Thymus (tissue), 14 donors: ENCODE measurements at places on chromosomes 13 and 19.

DNA sequence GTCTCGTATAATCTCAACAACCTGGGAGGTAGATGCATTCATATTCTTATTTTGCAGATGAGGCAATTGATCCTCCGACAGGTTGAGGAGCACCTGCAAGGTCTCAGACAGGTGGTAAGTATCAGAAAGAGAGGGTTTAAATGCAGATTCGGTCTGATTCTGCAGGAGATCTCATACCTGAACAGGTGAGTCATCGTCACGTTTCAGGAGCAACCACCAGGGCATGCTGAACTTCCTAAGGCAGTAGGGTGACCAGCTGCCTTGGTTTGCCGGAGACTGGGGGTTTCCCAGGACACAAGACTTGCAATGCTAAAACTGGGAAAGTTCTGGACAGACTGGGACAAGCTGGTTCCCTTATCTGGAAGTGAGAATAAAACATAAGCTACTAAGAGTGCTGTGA, 68.8 kb upstream of the TSHZ3 start:
- DNase-seq, result no peak

- DNase-seq, result no peak
These were observed 154.9 kb upstream of the KLF12 start for GRCh38 chr13:74289107-74289506.

DNA sequence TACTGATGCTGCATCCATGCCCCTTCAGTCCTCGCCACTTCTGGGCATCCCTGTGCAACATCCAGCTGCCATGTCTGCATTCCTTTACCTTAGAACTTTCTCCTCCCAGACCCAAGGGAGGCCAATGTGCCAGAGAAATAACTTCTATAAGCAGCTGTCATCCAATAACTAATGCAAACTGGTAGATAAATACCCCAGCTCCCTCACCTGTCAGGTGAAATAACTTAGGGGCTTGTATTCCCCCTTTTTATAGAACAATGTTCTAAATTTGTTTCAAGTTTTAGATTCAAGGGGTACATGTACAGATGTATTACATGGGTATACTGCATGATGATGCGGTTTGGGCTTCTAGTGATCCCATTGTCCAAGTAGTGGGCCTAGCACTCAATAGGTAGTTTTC, 880.1 kb downstream of the UQCRFS1 start:
- DNase-seq, result no peak

GRCh38 chr19:43605875-43606568, 5.9 kb upstream of the SRRM5 start:
- DNase-seq, result no peak

- no peak for DNase-seq
These were observed 60.7 kb downstream of the ZNF429 start for GRCh38 chr19:21566073-21566472.

GRCh38 chr19:3210347-3211017, 14.0 kb upstream of the CELF5 start:
- no peak for DNase-seq

DNA sequence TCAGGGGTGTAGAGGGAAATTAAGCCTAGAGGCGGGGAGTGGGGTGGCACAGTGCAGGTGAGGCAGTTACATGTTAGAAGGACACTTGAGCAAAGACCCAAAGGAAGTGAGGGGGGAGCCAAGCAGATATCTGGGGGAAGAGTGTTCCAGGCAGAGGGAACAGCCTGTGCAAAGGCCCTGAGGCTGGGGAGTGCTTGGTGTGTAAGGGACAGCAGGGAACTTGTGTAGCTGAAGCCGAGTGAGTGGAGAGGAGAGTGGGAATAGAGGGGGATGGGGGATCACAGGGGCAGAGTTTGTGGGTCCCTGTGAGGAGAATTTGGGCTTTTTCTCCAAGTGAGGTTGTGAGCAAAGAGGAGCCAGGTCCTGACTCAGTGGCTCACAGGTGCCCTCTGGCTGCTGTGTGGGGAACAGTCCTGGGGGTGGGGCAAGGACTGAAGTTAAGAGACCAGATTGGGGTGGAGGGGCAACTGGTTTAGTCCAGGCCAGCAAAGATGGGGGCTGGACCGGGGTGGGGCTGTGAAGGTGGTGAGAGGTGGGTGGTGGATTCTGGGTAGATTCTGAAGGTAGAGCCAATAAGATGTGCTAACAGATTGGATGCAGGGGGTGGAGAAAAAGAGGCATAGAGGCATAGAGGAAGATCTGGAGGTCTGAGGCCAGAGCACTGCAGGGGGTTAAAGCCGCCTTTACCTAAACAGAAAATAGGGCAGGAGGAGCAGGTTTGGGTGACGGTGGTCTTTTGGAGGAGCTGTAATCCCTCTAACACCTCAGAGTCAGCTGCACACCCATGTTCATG, 75.3 kb downstream of the CACNA1A start:
- DNase-seq, result no peak

- no peak for DNase-seq
These were observed 16.3 kb downstream of the DCUN1D2 start for GRCh38 chr13:113474179-113474578.

- no peak for DNase-seq
These were observed 70.4 kb downstream of the CEBPG start for GRCh38 chr19:33443638-33444561.

GRCh38 chr13:89738072-89738471, 1609.4 kb upstream of the MIR17HG start:
- no peak for DNase-seq

DNA sequence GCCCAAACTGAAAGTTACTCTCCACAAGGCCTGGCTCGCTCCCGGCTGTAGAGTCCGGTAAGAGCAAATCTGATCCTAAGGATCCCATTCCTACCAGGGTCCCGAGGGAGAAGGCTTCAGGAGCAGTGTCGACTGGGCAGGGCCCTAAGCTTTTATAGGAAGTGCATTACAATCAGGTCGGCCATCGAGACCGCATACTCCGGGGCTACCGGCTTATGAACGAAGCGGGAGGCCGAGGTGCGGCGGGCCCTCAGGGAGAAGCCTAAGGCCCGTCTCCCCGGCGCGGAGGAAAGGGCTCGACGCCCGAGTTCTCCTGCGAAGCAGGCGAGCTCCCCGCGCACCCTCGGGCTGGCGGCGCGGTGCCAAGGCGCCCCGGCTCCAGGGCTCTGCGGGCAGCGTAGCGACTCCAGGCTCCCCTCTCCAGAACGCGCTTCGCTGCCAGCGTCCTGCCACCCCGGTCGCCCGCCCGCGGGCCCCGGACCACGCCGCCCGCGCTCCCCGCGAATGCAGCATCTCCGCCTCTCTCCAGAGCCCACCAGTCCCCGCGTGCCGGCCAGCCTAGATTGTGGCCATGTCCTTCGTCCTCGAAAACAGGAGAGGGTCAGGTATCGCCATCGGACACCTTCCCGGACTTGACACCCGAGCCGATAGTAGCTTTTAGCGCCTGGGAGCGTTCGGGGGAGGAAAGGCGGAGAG, 1.4 kb downstream of the EFNB2 start:
- no peak for DNase-seq

GRCh38 chr19:36392916-36393673, 14.1 kb upstream of the ZFP14 start:
- no peak for DNase-seq

- DNase-seq, result no peak
These were observed 318.3 kb downstream of the IRS2 start for GRCh38 chr13:109468123-109468522.

- DNase-seq, result no peak
These were observed 63.9 kb upstream of the MCF2L start for GRCh38 chr13:112905086-112905485.

DNA sequence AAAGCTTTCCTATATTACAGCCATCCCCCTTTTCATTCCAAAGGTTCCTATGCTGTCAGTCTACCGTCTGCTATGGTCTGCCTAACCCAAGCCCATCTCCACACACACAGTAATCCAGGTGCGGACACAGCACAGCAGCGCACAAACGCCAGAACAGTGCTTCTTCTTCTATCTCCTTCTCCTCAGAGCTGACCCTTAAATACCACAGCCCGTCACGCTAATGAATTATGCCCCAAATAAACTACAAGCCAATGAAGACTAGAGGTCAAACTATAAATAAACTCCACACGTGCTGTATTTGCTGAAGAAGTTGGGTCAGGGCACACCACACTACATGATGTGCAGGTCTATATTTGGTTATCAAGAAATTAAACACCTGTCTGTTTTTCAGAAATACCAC, 71.8 kb downstream of the TBC1D4 start:
- no peak for DNase-seq

DNA sequence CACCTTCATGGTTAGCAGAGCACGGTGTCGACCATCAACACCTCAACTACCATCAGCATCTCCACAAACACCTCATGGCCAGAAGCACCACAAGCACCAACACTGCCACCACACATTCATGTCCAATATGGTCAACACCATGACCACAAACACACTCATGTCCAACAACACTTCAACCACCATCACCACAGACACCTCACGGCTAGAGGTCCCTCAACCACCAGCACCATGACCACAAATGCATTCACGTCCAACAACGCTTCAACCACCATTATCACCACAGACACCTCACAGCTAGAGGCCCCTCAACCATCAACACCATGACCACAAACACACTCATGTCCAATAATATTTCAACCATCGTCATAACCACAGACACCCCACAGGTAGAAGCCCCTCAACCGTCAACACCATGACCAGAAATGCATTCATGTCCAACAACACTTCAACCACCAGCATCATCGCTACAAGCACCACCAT, 10.2 kb downstream of the TRAPPC5 start:
- no peak for DNase-seq

DNA sequence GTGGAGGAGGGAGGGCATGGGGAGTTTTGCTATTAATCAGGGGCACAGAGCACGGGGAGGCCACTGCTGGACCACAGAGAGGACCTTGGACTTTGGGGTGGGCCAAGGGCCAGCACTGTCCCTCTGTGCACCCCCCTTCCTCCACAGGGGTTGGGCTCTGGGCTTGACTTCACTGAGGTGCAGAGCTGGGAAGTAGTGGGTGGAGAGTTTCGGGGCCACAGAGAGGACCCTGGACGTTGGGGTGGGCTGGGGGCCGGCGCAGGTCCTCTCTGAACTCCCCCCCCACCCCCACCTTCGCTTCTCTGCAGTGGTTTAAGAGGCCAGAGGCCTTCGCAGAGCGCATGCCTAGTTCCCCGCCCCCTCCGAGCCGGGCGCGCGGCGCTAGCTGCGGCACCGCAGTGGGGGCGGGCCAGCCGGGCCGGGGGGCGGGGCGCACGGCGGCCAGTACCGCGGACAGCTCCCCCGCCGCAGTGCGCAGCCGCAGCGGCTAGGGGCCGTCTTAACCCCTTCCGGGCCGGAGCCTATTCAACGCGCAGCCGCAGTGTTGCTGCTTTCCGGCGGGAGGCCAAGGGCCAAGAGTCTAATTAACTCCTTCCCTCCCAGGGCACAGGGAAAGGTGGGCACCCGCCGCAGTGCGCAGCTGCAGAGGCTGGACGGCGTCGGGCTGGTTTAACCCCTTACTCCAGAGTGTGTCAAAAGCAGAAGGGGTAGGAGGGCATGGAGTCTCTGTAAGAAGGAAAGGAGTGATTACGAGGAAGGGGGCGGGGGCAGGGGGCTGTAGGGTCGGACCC, 3.7 kb downstream of the KCNC3 start:
- DNase-seq, result peak; percentile 47

- DNase-seq, result no peak
These were observed at the start of gene SBK2 for GRCh38 chr19:55536951-55537740. Gene SBK2 (minus strand): TSS chr19:55537133. CDS start chr19:55536294, 839 bp downstream.

DNA sequence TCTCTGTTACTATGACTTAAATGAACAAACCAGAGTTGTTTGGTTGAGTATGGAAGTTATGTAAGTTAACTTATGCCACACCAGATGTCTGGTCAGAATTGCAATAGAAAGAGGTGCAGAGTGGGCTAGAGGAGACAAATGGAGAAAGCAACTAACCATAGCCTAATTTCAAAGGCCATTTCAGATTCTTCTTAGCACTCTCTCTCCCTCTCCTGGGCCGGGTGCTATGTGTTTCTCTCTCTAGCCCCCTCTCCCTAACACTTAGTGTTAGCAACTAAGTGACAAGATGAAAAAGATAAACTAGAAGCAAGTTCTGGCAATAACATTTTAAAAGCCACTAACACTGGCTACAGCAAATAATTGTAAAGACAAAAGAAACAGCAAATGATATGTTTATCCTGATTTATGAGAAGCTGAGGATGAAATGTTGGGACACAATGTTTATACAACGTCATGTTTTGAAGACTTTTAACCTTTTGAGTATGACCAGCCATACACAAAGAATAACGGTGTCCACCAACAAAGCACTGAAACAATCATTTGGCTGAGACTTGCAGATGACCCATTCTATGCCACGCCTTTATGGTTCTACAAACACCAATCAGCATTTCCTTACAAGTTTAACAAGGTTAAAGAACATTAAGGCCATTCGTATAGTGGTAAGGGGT, 18.6 kb downstream of the SERPINE3 start:
- DNase-seq, result no peak

DNA sequence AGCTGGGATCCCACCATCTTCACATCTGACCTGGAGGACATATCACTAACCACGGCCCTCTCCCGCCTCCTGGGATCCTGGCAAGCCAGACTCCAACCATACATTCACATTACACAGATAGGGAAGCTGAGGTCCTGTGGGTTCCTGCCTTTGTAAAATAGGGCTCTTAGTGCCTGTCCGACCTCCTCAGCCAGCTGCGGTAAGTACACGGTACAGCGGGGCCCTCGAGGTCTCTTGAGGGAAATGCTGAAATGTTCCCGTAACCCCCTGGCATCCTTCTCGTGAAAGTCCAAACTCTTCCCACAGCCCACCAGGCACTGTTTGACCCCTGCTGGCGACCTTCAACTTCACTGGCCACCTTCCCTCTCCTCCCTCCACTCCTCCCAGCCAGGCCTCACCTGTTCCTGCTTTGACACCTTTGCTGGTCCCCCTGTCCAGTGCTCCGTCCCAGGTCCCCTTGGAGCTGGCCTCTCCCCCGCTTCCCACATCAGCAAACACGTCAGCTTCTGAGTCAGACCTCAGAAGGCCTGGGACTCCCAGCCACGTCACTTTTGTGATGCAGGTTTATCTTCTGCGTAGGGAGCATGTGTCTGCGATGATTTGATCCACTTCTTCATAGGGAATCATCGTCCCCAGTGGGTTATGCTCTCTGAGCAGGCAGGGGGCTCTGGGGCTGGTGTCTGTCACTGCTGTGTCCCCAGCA, 8.8 kb upstream of the GNG7 start:
- DNase-seq, result no peak

DNA sequence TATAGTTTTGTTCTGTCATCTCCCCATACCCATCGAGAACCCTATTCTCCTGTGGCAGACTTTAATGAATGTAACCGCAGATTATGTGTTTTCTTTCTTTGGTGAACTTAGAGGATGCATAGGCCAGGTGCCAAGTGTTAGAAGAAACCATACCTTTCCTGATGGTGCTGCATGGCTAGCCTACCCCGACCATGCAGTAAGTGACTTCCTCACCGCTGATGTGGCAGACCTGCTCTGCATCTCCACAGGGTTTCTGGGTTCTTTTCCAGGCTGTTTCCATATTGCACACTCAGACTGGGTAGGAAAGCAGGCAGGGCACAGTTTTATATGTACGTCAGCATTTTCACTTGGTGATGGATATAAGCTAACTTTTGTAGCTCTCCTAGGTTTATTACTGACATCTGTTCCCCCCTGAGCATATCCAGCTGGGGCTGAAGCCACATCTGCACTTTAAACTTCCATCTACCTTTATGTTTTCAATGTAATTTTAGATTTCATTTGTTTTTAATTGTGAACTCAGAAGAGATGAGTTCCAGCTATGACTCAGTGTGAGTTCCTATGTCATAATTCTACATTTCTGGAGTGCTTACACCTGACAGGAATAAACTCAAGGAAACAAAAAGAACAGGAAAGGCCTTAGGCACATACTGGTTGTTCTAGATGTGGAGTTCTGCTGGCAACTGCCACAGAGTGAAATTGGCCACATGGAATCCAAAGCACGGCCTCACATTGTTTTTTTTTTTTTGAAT, 42.3 kb downstream of the LRCH1 start:
- peak; percentile 32 for DNase-seq

GRCh38 chr19:6721773-6722172, 1.3 kb upstream of the C3 start:
- DNase-seq, result no peak

GRCh38 chr19:3450796-3451411, 29.4 kb downstream of the SMIM24 start:
- DNase-seq, result no peak
